Urothelium cell line (cell line): ENCODE measurements at places on chromosomes 4 and X.
A peak's percentile ranks its signal among the peaks of the same experiment; 100 is the strongest.

DNA sequence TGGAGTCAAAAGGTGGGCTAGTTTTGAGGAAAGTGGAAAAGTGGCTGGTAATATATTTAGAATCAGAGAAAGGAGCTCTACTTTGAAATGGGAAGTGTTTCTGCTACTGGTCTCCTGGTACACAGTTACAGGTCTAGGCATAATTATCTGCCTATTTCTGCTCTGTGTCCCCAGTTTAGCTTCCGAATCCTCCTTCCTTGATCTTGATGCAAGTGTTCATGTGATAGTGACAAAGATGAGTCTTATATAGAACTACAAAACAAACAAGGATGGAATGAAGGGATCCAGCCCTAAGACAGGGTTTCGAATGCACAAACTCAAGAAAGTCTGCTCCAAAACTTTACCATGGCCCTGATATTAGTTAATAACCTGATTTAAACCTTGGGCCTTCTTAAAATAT lies 580.2 kb downstream of the INPP4B start:
- no peak for DNase-seq

- peak; percentile 2 for DNase-seq
Observed at GRCh38 chr4:135732448-135732847, 1530.9 kb upstream of the PABPC4L start.

- DNase-seq: no peak
Observed at GRCh38 chr4:6965329-6965728, 55.7 kb downstream of the TBC1D14 start.

DNA sequence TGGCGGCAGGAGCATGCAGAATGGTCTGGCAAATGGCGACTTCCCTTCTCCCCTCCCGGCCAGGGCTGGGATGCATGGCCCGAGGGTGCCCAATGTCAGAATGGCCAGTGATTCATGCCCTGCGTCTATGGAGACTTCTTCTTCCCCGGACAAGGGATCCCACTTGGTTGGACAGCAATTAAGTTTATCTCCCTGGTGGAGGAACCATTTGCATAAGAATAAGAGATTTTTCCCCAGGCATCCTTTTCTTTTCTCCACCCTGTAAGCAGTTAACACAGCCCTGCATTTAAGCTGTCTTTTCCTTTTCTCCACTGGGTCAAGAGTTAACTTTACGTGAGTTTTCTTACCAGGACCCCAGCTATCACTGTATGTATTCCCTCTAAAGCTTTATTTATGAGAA lies 856.6 kb downstream of the GLUD2 start:
- no peak for DNase-seq

GRCh38 chrX:13293700-13294099 lies 26.2 kb downstream of the ATXN3L start:
- peak; percentile 3 for DNase-seq

DNA sequence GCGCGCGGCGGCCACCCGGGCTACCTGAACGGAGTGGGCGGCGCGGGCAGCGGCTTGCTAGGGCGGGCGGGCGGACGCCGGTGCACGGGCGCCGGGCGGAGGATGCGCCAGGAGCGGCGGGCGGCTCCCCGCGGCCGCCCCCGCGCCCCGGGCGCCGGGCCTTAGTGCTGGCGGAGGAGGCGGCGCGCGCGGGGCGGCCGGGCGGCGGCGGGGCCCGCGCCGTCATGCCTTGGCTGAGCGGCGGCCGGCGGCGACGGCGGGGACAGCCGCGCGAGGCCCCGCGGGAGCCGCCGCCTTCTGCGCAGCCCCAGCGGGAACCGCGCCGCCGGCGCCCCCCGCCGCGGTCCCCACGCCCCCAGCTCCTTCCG lies 48.2 kb downstream of the CLDN34 start:
- no peak for DNase-seq

- no peak for DNase-seq
Observed at GRCh38 chrX:102744307-102744706, 23.8 kb downstream of the GPRASP3 start.

- no peak for DNase-seq
Observed at GRCh38 chr4:14868426-14869395, 133.6 kb upstream of the CPEB2 start.

- peak; percentile 4 for DNase-seq
Observed at GRCh38 chr4:180150818-180151217, 2092.4 kb upstream of the TENM3 start.
